Memory B cell (primary cell): ENCODE measurements at places on chromosomes 2 and 18.

GRCh38 chr2:160901613-160902012 lies 258.6 kb upstream of the TANK start:
- no peak overlapping the region for H3K27ac ChIP-seq
- peaks cover 2% of the 10 kb centered on the region for H3K27me3 ChIP-seq
- H3K4me3 ChIP-seq: no peak overlapping the region
- DNase-seq: no peak
- no peaks in the 10 kb centered on the region for H3K4me1 ChIP-seq

- no peaks in the 10 kb centered on the region for H3K27me3 ChIP-seq
- DNase-seq: no peak
- H3K4me1 ChIP-seq: no peaks in the 10 kb centered on the region
- no peaks in the 10 kb centered on the region for H3K36me3 ChIP-seq
- H3K27ac ChIP-seq: no peak overlapping the region
Observed at GRCh38 chr2:140662504-140662903, 1468.3 kb downstream of the LRP1B start.

- no peak overlapping the region for H3K27ac ChIP-seq
- H3K27me3 ChIP-seq: peaks cover 5% of the 10 kb centered on the region
- no peaks in the 10 kb centered on the region for H3K4me1 ChIP-seq
Observed at GRCh38 chr2:235936493-235936892, 231.7 kb downstream of the GBX2 start.

DNA sequence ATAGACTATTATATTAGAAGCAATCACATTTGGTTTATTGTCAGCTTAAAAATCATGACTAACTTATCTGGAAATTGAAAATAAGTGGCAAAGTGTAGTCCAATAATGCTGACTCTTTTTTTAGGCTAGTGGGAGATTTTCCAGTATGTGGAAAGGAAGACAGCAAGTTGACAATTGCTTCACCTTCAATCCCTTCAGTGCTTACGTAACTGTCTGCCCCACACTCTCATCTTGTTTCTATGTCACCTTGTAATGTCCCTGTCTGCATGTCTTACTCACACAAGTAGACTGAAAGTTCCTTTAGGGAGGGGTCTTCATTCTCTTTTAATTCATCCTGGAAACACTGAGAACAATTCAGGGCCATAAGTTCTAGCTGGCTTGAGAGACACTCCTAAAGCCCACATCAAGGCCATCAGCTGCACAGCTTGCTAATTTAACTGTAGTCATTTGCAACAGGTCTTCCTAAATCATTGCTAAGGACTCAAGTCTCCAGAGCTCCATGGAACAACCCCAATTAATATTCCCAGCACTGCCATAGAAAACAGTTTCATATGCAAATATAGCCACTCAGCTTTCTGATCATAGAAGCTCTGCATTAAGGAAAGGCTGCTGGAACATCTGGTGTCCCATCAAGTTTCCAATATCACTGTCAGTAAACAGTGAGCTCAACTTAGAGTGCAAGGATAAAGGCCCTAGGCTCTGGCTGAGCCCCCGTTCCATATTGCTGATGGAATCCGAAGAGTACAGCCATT lies 230.5 kb downstream of the ETAA1 start:
- DNase-seq: no peak
- H3K4me1 ChIP-seq: no peaks in the 10 kb centered on the region
